HFFc6 (cell line): ENCODE measurements at places on chromosomes 4 and X.

DNA sequence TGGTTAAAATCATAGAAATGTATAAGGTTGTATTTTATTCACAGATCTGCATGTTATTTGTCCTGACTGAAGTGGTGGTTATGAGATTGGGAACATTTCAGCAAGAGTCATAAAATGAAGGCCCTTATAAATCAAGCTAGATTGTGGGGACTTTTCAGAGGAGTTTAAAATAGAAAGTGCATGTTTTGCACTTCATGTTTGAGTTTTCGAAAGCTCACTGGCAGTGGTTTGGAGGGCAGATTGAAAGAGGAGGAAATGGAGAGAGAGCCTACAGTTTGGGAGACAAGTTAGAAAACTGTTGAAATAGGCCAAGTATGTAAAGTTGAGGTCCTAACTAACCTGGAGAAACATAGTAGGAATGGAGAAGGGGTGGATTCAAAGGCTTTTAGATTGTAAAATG, 124.9 kb downstream of the KDM6A start:
- DNase-seq, result no peak

DNA sequence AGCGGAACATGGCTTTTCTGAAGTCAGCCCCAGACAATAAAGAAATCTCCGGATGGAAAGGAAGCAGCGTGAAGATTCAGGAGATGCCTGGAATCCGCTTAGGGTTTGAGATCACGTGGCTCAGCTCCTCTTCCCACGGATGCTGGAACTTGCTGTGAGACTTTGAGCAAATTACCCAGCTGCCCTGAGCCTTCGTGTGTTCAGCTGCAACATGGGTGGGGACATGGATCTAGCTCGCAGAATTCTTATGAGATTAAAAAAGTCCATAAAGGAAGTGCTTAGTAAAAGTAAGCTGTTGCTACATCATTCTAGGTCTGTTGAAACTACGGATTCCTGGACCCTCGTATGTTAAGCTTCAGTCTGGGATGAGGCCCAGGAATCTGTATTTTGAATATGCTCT, 55.7 kb upstream of the STIM2 start:
- DNase-seq, result no peak

DNA sequence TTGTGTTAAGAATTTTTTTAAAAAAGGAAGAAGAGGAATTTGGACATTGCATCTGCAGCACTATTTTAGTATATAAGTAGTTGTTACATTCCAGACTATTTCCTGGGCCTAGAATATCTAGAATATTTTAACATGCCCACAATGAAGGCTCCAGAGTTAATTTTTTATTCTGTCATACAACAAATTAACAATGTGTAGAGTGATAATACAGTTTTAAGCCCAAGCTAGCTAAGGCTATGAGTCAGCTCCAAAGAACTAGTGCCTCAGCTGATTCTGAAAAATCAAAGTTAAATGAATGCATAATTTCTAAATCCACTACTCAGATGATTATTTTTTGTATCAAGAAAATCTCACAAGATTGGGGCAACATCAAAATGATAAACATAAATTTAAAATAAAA, 231.4 kb downstream of the PRDM5 start:
- DNase-seq, result no peak

GRCh38 chr4:85953651-85954018, 406.2 kb downstream of the MAPK10 start:
- peak; percentile 59 for DNase-seq

DNA sequence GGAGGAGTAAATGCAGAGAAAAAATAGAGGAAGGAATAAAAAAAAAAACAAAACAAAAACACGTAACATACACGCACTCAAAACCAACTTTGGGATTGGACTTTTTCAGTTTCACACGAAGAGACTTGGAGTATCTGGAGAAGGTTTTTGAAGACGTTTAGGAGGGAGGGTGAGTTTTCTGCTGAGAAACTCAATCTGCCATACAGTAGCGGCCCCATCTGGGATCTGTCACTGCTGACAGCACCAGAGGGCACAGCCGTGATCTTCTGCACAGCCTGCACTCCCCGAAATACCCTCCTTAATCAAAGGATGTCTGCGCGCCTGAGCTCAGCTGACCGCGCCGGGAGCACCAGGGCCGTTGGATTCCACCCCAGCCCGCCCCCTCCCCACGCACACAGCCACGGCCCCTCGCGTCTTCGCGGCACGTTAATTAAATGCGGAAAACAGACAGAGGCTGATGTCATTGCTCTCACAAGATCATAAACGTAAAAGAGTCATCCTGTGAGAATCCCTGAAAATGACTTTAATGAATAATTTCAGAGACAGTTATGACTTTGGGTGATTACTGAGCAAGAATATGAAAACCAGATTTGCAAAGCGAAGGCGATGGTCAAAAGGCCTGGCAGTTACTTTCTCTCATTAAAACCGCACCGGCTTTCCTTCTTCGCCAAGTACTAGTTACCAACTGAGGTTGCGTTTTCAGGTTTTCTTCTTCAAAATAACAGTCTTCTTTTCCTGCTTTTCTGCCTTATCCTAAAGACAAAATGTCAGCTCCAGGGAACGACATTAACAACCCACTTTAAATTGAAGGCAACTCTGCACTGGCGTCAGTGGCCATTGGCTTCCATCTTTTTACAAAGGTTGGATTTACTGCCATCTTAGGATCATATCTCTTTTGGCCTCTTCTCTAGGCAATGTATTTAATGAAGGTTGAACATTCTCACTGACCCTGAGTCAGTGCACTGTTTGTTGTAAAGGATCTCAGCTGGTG, 10.6 kb downstream of the HAND2 start:
- no peak for DNase-seq

- no peak for DNase-seq
These were observed 55.9 kb downstream of the C4orf51 start for GRCh38 chr4:145735827-145736226.

DNA sequence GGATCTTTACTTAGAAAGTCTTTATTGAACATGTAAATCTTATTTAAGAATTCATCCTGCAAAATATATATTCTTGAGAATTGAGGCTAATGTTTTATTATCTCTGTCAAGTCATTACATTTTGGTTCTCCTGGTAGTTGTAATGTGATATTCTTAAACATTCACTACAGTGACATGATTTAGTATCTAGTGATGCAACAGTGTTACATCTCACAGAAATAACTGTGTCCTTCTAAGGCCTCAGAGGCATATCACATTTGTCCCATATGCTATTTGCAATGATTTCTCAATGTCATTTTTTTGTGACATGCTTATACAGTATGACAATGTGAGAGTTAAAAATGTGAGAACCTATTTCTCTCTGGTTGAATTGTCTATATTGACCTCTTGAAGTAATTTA, 34.1 kb downstream of the PRRG1 start:
- DNase-seq, result no peak

- no peak for DNase-seq
These were observed 40.9 kb downstream of the IL1RAPL1 start for GRCh38 chrX:28628120-28628519.

- no peak for DNase-seq
These were observed 307.4 kb upstream of the SMIM31 start for GRCh38 chr4:164446516-164446915.

GRCh38 chrX:140505421-140506337, 810 bp upstream of the SOX3 start:
- no peak for DNase-seq

DNA sequence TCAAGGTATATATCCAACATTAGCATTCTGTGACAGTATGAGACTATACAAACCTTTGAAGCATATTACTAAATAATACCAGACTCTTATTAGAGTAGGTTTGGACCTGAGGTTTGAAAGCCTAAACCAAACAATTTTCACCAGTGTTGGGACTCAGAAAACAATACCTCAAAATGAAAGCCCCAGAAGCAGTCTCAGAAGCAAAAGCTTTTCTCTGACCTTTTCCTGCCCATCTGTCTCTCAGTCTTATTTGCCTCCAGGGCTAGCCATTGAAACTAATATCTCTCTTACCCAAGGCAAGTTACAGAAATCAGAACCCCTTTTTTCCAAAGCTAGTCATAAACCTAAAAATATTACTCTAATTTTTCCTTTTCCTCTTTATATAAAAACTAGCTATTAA, 163.3 kb downstream of the PTCHD1 start:
- DNase-seq, result no peak

GRCh38 chrX:83508526-83509253, 600 bp downstream of the POU3F4 start:
- no peak for DNase-seq

DNA sequence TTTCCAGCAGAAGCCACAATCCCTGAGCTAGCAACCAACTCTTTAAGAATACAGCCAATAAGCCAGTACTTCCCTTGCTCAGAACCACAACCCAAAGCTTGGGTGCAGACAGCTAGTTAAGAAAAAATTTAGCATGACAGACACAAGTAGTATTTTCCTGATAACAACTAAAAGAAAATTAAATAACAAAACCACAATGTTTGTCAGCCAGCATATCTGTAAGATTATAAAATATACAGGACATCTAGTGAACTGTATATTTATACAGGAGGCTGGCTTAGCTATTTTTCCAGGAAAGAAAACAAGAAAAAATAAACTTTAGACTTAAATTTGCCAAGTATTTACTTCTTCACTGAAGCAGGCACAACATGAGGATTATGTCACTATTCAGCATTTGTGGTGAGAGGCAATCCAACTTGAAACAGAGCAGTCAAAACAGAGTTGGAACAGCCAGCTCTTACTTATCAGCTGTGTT, 6.6 kb downstream of the PF4V1 start:
- peak; percentile 54 for DNase-seq
